Stimulated activated CD4-positive, alpha-beta T cell treated with anti-CD3 and anti-CD28 coated beads, Interleukin-15, amount 100 ng/mL, for 48 hours (primary cell): ENCODE measurements at places on chromosomes 6 and 20.

DNA sequence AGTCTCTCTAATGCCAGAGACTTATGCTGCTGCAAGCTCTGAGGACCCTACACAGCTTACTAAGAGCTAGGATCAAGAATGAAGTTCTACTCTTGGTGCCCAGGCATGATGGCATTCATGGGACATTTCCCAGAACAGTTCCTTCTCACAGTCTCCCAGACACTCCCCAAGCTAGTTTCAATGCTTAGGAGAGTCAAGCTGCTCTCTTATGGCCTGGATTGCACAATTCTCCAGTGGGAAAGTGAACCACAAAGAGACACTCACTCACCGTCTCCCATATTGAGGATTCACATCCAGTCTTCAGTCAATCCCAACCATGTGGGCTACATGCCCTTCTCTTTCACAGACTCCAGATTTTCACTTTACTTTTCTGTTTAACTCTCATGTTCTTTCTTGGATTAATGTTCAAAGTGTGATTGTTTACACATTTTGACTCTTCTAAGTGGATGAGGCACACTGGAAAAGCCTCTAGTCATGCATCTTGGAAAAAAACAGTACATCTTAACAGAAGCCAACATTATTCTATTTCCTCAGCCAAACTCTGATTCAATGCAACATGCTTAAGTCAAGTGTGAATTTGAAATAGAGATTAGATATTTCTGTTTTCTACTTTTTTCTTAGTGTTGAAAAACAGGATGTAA lies 447.8 kb upstream of the BTBD3 start:
- no peak for DNase-seq

DNA sequence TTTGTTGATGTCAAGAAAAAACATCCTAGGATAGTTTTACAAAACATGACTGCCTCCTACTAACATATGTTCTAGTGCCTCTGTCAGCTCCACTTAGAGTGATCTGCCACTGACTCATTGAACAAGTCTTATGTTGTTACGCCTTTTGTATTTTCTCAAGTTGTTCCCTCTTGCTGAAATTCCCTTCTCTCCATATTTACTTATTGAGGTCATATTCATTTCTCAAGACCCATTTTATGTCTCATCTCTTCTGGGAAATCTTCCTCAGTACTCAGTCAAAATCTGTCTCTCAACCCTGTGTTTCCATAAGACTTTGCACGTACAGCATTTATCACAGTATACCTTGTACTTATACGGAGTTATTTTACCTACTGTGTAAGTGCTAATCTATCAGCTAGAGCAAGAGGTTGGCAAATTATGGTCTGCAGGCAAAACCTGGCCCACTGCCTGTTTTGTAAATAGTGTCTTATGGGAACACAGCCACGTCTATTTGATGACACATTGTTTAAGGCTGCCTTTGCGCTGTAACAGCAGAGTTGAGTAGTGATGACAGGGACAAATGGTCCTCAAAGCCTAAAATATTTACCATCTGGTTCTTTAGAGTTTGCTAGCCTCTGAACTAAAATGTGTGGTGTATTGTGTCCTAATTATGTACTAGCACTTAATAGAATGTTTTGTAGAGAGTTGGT lies 83.4 kb downstream of the ADGRB3 start:
- DNase-seq: no peak

GRCh38 chr6:5771759-5772390 lies 234.8 kb downstream of the NRN1 start:
- no peak for DNase-seq

GRCh38 chr6:132733814-132734213 lies 20.0 kb upstream of the VNN1 start:
- no peak for DNase-seq

DNA sequence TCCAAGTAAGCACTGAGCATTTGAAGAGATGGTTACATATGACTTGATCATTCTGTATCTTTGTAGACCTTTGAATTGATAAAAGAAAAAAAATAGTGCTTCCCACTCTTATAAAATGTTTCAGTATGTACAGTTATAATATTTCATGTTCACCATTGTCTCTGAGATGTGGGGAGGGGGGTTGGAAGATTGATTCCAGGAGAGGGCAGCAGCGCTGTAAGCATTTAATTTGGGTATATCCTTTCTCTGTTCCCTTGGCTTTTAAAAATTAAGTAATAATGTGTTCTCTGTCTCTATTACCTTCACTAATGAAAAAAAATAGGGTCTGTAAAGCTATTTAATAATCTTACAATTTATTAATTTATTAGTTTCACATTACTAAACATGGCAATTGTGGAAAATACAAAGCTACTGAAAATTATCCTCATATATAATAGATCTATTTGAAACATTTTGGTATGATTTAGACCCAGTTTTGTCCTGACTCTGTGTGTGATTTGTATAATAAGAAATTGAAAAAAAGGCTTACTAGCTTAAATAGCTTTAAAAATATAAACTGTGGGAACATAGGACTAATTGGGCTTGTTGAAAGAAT lies 341.2 kb downstream of the CDKAL1 start:
- no peak for DNase-seq

DNA sequence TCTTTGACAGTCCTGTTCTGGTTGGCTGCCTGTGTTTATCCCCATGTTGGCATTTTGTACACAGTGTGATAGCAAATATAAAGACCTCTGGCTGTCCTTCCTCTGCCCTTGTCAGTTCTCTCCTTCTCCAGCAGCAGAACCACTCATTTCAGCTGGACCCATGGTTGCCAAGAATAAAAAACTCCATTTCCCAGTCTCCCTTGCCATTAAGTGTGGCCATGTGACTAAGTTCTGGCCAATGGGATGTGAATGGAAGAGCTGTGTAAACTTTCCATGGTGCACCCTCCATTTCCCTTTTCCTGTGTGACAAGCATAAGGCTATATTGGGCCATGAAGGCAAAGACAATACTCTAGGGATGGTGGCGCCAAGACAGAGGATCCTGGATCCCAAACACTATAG lies 78.4 kb upstream of the TBC1D7 start:
- no peak for DNase-seq

GRCh38 chr6:35757456-35758123 lies 18.8 kb upstream of the CLPSL2 start:
- DNase-seq: no peak

- DNase-seq: no peak
Measured at GRCh38 chr20:62561948-62562347, 80.4 kb upstream of the SLCO4A1 start.

GRCh38 chr20:14523090-14523489 lies 185.7 kb upstream of the FLRT3 start:
- DNase-seq: no peak

DNA sequence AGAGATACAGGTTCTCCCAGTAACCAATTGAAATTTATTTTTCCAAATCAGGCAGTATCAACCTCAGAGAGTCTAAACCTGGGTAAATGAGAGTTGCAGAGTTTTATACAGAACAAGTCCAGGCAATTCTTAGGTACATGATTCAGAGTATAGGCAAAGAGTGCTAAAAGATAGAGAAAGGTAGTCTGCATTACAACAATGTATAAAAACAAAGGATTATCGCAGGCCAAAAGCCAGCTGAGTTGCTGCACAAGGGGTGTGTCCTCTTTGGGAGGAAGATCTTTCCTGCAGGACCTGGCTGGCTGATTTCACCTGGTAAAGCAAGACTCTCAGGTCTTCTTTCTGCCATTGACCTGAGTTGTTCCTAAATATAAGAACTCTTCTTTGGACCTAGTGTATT lies 48.9 kb upstream of the ECHDC1 start:
- DNase-seq: no peak
